Endodermal cell (in vitro differentiated cells): ENCODE measurements at places on chromosomes 1 and 21. TPM values are rescaled to one million over a fixed set of nuclear protein-coding genes. Genes with fewer than 3 reads are reported as not detected.

Gene RGSL1
- not detected in 3 replicates for total RNA-seq

Gene TMEM82
- 3.2 to 4.9 TPM (median 4.7 TPM) in 3 replicates for total RNA-seq

GRCh38 chr1:167710836-167711235, 10.9 kb upstream of the MPZL1 start:
- peaks cover 3% of the 10 kb centered on the region for H3K4me1 ChIP-seq
- H3K27me3 ChIP-seq, result peaks cover 20% of the 10 kb centered on the region
- no peak for DNase-seq
- no peaks in the 10 kb centered on the region for H3K36me3 ChIP-seq

DNA sequence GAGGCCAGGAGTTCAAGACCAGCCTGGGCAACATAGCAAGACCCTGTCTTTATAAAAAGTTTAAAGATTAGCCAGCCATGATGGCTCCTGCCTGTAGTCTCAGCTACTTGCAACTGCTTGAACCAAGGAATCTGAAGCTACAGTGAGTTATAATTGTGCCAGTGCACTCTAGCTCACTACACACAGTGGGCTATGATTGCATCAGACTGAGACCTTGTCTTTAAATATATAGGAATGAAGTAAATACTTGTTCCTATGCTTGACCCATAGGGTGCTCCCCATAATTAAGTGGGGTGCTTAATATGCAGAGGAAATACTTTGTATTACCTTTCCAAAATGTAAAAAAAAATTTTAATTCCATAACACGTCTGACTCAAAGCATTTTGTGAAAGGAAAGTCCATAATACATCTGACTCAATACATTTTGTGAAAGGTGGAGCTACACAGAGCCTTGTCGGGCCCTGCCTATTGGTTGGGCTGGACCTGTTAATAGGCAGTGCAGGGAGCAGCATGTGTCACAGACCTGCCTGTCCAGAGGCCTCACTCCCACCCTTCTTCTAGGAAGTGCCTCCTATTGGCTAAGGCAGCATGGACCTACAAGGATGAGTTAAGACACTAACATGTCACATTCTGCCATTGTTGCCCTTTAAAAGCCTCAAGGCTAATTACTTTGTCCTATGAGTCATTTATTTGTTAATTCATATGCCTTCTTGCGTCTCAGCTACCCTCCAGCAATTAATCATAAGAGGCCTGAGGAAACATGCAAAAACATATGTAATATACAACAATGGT, 33.6 kb downstream of the CD58 start:
- no peaks in the 10 kb centered on the region for H3K4me1 ChIP-seq
- no peak for DNase-seq
- no peak overlapping the region for H3K27ac ChIP-seq
- no peaks in the 10 kb centered on the region for H3K27me3 ChIP-seq
- H3K36me3 ChIP-seq, result peaks cover 7% of the 10 kb centered on the region

Gene ADGRL2
- total RNA-seq, result 67.9 and 76.4 TPM in 2 replicates

- H3K27ac ChIP-seq, result no peak overlapping the region
- H3K4me3 ChIP-seq, result no peak overlapping the region
- no peaks in the 10 kb centered on the region for H3K36me3 ChIP-seq
- H3K4me1 ChIP-seq, result no peaks in the 10 kb centered on the region
- DNase-seq, result no peak
Observed at GRCh38 chr21:44509539-44509938, 30.5 kb downstream of the KRTAP10-1 start.

GRCh38 chr1:39381839-39382238, 109.6 kb upstream of the BMP8A start:
- peaks cover 39% of the 10 kb centered on the region for H3K36me3 ChIP-seq
- H3K27me3 ChIP-seq, result no peaks in the 10 kb centered on the region
- no peak for DNase-seq
- H3K4me3 ChIP-seq, result no peak overlapping the region
- H3K27ac ChIP-seq, result no peak overlapping the region
- H3K4me1 ChIP-seq, result peaks cover 5% of the 10 kb centered on the region

Gene NFASC
- 27.7 to 42.1 TPM (median 31.6 TPM) in 3 replicates for total RNA-seq

Gene PDZK1
- 39.0 and 47.2 TPM in 2 replicates for total RNA-seq

Gene TMPRSS15
- total RNA-seq, result 0.13 and 0.25 TPM in 2 replicates

- H3K27ac ChIP-seq, result no peak overlapping the region
- no peaks in the 10 kb centered on the region for H3K27me3 ChIP-seq
- no peak for DNase-seq
Observed at GRCh38 chr1:201590474-201590873, 51.5 kb downstream of the NAV1 start.

DNA sequence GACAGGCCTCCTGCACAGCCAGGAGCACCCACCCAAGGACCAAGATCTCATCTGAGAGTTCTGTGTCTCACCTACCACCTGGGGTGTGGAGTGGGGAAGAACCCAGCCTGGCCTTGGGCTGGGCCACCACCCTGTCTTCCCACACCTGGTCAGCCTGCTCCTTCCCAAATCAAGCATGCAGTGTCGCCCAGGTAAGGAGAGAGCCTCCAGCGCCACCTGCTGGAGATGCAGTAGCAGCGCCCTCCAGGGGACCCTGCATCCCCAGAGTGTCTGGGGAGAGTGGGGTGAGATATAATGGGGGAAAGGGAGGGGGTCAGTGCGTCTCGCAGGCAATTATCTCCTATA, 32.3 kb downstream of the KIAA2013 start:
- no peaks in the 10 kb centered on the region for H3K36me3 ChIP-seq
- peak; percentile 94 for DNase-seq
- no peak overlapping the region for H3K27ac ChIP-seq
- H3K4me1 ChIP-seq, result no peaks in the 10 kb centered on the region
- H3K27me3 ChIP-seq, result peaks cover 5% of the 10 kb centered on the region

DNA sequence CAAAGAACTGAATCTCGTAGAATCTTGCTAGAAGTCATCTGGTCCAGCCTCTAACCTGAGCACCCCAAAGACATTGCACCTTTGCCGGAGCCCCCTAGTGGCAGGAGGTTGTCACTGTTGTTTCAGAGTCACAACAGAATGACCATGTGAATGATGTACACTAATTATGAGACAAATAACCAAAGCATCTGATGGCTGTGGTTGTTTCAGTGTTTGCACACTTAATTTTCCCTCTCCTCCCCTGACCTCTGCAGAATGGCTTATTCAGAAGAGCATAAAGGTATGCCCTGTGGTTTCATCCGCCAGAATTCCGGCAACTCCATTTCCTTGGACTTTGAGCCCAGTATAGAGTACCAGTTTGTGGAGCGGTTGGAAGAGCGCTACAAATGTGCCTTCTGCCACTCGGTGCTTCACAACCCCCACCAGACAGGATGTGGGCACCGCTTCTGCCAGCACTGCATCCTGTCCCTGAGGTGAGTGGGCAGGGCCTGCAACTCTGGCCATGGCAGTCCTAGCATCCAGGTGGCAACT, 26.4 kb downstream of the TRAF5 start:
- H3K4me1 ChIP-seq, result no peaks in the 10 kb centered on the region
- H3K36me3 ChIP-seq, result peaks cover 63% of the 10 kb centered on the region
- no peak overlapping the region for H3K4me3 ChIP-seq
- no peak overlapping the region for H3K27ac ChIP-seq

DNA sequence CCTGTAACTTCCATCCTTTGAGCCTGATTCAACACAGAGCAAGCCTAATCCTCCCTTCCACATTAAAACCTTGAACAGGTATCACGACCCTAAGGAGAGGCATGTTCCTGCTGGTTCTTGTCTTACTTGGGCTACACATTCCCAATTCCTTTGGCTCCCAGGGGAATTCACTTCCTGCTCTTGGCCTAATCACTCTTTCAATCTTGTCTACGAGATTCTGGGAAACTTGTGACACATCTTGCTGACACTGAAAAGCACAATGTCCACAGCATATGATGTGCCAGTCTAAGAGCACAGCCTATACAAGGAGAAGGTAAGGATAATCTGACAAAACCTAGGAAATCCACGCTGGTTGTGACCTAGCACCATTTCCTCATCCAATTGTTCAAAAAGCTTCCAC, 163.9 kb downstream of the GABPA start:
- DNase-seq, result no peak
- no peak overlapping the region for H3K4me3 ChIP-seq
- no peaks in the 10 kb centered on the region for H3K27me3 ChIP-seq
- no peak overlapping the region for H3K27ac ChIP-seq
- peaks cover 79% of the 10 kb centered on the region for H3K36me3 ChIP-seq

Gene LRIG2
- total RNA-seq, result 23.0 to 31.6 TPM (median 27.9 TPM) in 3 replicates

Gene RPTN
- not detected in 2 replicates for total RNA-seq

GRCh38 chr1:76336931-76337371, 262.4 kb downstream of the ST6GALNAC3 start:
- H3K36me3 ChIP-seq, result no peaks in the 10 kb centered on the region
- H3K27ac ChIP-seq, result no peak overlapping the region
- peaks cover 22% of the 10 kb centered on the region for H3K27me3 ChIP-seq
- H3K4me1 ChIP-seq, result no peaks in the 10 kb centered on the region
- H3K4me3 ChIP-seq, result no peak overlapping the region
- DNase-seq, result no peak

- no peak overlapping the region for H3K27ac ChIP-seq
- peaks cover 64% of the 10 kb centered on the region for H3K36me3 ChIP-seq
- no peaks in the 10 kb centered on the region for H3K27me3 ChIP-seq
- peaks cover 5% of the 10 kb centered on the region for H3K4me1 ChIP-seq
- H3K4me3 ChIP-seq, result no peak overlapping the region
- peak; percentile 13 for DNase-seq
Observed at GRCh38 chr1:17018849-17019248, 7.1 kb upstream of the ATP13A2 start.

DNA sequence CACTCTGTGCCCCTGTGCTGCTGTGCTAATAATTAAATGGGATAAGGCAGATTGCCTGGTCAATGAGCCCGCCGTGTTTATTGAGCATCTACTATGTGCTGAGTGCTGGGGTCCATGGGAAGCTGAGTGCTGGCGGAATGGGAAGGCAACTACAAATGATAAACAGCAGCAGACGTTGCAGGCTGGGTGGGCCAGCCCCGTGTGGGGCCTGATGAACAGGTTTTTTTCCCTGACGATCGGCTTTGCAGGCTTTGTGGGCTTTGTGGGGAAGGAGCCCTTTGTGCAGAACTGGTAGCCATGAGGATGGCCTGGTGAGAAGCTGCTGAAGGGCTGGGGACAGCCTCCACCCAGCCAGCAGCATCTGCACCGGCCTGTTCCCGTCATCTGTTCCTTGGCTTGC, 3.5 kb downstream of the PDE9A start:
- H3K4me1 ChIP-seq, result peaks cover 20% of the 10 kb centered on the region
- peaks cover 16% of the 10 kb centered on the region for H3K36me3 ChIP-seq
- H3K4me3 ChIP-seq, result no peak overlapping the region

DNA sequence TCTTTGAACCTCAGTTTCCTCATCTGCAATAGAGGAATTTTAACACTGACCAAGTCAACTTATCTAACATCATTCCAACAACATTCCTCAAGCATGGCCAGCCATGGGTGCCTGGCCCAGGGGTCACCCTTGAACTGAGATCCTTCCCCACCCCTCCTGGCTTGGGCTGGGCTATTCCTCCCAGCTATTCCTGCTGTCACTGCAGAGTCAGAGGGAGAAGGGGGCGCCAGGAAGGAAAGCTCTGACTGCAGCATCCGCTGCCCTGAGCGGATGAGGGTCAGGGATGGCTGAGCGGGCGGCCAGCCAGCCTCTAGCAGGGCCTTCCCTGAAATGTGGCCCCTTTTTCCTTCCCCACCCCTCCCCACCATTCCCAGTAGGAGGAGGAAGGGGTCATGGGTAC, 3.1 kb downstream of the TINAGL1 start:
- no peak overlapping the region for H3K4me3 ChIP-seq
- H3K4me1 ChIP-seq, result no peaks in the 10 kb centered on the region
- DNase-seq, result peak; percentile 57
- no peak overlapping the region for H3K27ac ChIP-seq
- H3K27me3 ChIP-seq, result no peaks in the 10 kb centered on the region

DNA sequence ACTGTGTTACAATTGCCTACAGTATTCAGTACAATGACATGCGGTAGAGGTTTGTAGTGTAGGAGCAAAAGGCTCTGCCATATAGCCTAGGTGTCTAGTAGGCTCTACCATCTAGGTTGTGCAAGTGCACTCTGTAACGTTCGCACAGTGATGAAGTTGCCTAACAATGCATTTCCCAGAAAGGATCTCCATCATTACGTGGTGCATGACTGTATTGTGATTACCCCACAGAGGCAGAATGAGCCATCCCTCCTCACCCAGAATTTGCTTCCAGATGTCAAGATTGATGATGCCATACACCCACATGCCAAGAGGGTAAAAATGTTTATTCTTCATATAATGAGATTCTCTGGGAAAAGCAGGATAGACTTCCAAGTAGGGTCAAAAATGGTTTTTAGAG, 199.3 kb upstream of the CTTNBP2NL start:
- no peaks in the 10 kb centered on the region for H3K4me1 ChIP-seq
- H3K36me3 ChIP-seq, result no peaks in the 10 kb centered on the region
- peaks cover 5% of the 10 kb centered on the region for H3K27me3 ChIP-seq

Gene PCSK9
- total RNA-seq, result 26.1 to 57.0 TPM (median 28.2 TPM) in 3 replicates

- H3K4me1 ChIP-seq, result no peaks in the 10 kb centered on the region
- no peaks in the 10 kb centered on the region for H3K27me3 ChIP-seq
- H3K4me3 ChIP-seq, result no peak overlapping the region
- DNase-seq, result peak; percentile 12
Observed at GRCh38 chr21:44431300-44431699, 24.0 kb upstream of the LRRC3 start.

DNA sequence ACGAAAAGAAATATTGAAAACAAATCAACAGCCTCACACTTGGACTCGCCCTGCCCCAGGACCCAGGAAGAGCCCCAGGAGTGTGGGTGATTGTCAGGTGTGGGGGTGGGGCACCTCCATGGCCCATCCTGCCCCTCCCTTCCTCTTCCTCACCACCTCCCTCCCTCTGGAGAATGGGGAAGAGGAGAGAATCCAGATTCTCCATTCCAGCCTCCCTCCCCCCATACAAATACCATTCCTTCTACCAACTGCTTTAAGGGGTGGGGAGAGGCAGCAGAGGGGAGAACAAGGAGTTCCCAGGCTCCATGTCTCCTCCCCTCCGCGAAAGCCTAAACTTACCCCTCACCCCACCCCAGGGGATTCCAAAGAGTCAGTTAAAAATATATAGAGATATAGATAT, 36.7 kb downstream of the MEF2D start:
- no peak overlapping the region for H3K4me3 ChIP-seq
- DNase-seq, result peak; percentile 51
- H3K4me1 ChIP-seq, result no peaks in the 10 kb centered on the region
- H3K27me3 ChIP-seq, result no peaks in the 10 kb centered on the region
- H3K36me3 ChIP-seq, result peaks cover 3% of the 10 kb centered on the region

Gene CELF3
- 0.24 TPM in 1 of 3 replicates, not detected in the others for total RNA-seq

DNA sequence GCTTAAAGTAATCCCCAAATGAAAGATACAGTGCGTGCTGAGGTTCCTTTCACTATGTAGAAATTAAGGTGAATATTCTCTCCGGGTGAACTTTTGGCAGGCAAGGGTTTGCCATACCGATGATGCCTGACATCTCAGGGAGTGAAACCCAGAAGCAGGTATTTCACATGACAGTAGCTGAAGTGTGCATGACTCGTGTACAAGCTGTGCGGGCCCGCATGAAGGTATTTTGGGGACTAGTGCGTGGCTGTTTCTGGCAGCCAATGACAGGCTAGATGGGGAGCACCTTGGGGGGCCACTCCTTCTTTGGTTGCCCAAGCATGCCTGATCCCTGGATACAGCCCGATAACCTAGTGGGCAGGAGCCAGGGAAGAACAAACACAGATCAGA, 569.0 kb downstream of the SMYD3 start:
- no peaks in the 10 kb centered on the region for H3K27me3 ChIP-seq
- H3K4me3 ChIP-seq, result no peak overlapping the region
- no peak overlapping the region for H3K27ac ChIP-seq
- H3K36me3 ChIP-seq, result no peaks in the 10 kb centered on the region
- no peaks in the 10 kb centered on the region for H3K4me1 ChIP-seq
- no peak for DNase-seq

Gene TSTD1
- 56.6 and 59.1 TPM in 2 replicates for total RNA-seq
